H7 (cell line): ENCODE measurements at places on chromosomes 16 and 17.

DNA sequence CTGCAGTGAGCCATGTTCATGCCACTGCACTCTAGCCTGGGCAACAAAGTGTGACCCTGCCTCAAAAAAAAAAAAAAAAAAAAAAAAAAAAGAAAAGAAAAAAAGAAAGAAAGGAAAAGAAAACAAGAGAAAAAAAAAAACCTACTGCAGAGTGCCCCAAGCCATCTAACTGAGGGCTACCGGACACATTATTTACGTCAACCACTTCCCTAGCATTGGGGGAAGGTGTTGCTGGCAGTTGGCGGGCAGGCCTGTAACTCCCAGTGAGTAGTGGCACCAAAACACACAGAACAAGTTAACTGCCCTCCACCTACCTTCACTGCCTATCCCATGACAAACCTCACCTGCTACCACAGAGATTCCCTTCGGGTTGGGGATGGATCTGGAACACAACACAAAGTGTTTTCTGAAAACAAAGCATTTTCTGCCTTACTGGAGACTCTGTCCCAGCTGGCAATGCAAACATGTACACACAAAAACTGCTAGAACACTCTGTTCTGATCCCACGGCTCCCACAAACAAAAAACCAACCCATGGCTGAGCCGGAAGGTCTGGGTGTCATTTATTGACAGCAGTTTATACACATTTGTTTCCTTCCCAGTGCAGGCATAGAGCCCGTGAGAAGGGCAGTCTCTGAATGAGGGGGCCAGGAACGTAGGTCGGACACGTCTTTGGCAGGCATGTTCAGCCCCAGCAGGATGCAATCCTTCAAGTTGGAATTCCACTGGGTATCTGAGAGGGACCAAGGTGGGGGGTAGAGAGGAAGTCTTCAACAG, 11.0 kb downstream of the PHB1 start:
- no peak for DNase-seq

GRCh38 chr17:29838961-29839360, 91.1 kb downstream of the SSH2 start:
- DNase-seq = peak; percentile 60

DNA sequence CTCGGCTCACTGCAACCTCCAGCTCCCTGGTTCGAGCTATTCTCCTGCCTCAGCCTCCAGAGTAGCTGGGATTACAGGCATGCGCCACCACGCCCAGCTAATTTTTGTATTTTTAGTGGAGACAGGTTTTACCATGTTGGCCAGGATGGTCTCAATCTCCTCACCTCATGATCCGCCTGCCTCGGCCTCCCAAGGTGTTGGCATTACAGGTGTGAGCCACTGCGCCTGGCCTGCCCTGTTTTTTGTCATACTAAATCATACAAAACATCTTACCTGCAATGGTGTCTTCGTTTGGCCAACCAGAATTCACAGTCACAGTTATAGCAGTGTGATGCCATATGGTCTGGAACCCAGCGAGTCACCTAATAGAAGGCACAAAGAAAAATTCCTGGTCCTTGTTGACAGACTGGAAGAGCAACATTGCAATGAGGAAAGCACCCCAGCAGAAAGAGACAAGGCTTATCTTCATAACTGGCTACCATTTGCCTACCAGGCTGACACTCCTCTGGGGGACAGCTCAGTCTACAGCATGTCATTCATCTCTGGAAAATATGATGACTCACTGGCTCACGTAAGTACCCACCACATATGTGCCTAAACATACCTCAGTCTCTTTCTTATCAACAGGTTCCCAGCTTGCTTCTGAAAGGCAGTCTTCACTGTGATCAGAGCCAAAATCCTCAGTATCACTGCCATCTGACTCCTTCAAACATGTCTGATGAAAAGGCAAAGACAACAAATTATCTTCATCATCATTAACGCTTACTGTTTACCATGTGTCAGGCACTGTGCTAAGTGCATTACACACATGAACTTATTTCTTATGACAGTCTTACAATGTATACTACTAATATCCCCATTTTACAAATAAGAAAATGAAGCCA, 4.3 kb upstream of the HSF5 start:
- DNase-seq = no peak

- peak; percentile 97 for DNase-seq
Observed at GRCh38 chr17:40026816-40027613, 11.8 kb downstream of the CSF3 start.

GRCh38 chr17:48484850-48485249, 46.0 kb downstream of the HOXB1 start:
- no peak for DNase-seq

- DNase-seq = peak; percentile 94
Observed at GRCh38 chr17:78497115-78497540, 80.1 kb downstream of the DNAH17 start.

DNA sequence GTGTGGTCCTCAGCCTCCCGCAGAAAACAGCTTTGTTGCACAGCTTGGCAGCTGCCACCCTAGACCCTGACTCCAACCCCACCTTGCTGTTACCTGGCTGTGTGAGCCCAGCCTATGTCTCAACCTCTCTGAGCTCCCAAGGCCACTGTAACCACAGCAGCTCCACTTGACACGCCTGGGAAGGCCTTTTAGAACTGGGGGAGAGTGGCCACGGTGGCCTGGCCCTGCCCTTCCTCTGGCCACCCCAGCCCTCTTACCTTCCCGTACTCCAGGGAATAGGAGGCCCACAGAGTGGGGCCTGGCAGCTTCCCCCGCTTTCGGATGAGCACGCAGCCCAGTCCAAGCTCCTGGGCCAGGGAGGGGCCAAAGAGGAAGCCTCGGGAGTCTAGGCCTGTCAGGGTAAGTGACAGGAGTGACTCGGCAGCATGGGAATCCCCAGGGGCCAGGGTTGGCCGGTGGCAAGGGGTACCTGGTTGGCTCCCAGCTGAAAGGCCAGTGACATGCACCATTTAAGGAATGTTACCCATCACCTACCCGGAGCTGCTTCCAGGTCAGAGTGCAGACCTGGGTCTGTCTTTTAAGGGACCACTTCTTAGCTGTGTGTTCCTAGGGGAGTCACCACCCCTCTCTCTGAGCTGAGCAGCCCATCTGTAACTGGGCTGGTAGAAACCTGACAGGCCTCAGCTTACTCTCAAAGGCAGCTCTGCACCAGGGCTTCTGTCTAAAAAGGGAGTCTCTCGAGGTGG, 1.4 kb downstream of the APRT start:
- no peak for DNase-seq

GRCh38 chr16:27318392-27319256, 4.8 kb downstream of the IL4R start:
- DNase-seq = no peak

DNA sequence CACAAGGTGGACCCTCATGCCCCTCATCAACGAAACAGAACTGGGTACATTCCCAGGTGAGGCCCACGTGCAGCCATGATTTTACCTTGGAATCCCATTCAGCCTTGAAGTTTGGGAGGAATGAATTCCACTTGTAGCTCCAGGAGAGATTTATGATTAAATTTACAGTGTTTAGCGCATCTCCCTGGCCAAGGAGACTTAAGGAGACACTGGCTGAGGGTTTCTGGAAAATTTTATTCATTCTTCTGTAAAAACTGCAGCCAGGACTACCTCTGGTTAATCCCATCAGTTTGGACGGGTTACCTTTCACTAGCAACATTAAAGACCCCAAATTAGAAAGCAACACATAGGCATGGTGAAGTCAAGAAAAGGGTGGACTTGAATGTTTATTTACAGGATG, 87.2 kb upstream of the SMURF2 start:
- no peak for DNase-seq

DNA sequence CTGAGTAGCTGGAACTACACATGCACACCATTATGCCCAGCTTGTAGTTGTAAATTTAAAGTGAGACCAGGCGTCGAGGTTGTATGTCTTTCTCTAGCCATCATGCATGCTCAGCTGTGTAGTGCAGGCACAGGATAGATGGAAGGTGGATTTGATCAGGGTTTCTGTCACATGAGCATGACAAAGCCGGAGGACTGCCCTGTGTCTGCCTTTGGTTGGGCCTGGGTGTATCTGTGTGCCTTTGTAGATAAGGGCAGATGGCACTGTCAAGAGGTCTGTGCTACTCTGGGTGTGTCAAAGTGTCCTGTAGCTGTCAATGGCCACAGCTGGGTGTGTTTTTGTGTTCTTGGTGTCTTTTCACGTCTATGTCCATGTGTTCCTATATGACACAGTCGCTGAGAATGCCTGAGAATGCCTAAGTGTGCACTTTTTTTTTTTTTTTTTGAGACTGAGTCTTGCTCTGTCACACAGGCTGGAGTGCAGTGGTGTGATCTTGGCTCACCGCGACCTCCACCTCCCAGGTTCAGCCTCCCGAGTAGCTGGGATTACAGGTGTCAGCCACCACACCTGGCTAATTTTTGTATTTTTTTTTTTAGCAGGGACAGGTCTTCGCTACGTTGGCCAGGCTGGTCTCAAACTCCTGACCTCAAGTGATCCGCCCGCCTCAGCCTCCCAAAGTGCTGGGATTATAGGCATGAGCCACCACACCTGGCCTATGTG, 4.1 kb upstream of the NAGS start:
- no peak for DNase-seq

DNA sequence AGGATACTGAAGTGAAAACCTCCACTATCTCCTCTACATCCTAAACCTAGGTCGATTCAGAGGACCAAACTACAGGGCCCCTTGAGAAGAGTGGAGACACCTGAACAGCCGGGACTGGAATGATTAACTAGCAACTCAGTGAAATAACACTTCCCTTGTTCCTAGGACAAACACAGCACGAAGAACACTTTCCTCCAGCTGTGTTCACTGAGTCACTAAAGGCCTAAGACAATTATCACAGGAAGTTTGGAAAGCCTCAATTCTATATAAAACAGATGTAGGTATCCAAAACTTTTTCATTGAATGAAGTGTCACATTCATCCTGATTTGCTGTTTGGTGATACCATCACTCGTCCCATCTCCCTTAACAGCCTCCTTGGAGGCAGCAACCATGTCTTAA, 15.5 kb upstream of the CUEDC1 start:
- no peak for DNase-seq

- peak; percentile 49 for DNase-seq
Observed at GRCh38 chr17:7888184-7888920, at the start of gene CHD3. CHD3 (plus strand) TSS chr17:7888789; CDS start chr17:7889001, 212 bp downstream.

- DNase-seq = peak; percentile 79
Observed at GRCh38 chr16:2854700-2855309, 3.2 kb downstream of the PRSS22 start.

DNA sequence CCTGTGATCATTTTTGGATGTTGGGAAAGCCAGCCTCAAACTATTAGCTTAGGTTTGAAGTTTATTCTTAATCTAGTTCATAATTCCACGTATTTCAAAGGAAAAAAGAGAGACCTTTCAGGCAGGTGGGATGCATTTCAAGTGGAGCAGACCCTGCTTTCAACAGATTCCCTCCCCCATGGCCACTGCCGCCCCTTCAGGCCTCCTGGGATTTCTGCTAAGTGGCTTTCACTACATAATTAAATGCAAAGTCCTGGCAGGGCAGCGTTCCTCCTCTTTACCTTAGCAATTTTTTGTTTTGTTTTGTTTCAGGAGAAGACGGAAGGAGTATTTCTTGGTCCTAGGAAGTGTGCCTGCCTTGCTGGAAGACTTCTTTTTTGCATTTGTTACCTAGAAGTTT, 36.6 kb downstream of the MAF start:
- DNase-seq = no peak

DNA sequence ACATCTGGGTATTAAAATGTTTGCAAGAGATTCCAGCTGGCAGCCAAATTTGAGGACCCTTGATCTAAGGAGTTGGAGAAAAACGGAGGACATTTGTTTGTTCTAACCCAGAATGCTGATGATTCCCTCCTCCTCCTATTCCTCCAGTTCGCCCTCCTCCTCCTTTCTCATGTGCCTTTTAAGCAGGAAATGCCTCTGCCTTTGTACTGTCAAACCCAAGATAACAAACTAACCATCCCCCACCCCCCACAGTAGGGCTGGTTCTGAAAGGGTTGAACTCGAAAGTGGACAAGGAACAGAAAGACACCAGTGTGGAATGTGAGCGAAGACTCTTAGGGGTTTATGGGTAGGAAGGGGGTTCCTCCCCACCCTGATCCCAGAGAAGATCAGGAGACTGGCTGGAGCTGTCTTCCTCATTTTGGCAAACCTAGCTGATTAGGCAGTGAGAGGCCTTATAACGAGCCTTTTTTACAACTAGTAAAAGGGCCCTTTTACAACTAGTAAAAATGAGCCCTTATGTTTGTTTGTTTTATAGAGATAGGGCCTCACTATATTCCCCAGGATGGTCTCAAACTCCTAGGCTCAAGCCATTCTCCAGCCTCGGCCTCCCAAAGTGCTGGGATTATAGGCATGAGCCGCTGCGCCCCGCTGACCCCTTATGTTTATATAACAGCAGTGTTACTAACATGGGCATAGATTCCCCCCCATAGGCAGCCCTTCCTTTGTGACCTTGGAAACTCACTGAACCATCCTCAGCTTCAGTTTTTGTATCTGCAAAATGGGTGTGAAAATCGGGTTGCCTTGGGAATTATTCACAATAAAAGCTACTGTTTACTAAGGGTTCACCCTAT, 975 bp downstream of the CHD9 start:
- peak; percentile 65 for DNase-seq

GRCh38 chr17:27559506-27560481, 71.2 kb upstream of the LGALS9 start:
- DNase-seq = peak; percentile 61

GRCh38 chr17:72238157-72238673, 117.4 kb downstream of the SOX9 start:
- DNase-seq = no peak

DNA sequence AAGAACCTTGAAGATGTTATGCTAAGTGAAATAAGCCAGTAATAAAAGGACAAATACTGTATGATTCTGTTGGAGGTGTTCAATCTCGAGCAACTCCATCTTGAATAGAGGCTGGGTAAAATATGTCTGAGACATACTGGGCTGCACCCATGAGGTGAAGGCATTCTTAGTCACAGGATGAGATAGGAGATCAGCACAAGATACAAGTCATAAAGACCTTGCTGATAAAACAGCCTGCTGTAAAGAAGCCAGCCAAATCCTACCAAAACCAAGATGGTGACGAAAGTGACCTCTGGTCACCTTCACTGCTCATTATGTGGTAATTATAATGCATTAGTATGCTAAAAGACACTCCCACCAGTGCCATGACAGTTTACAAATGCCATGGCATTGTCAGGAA, 98.1 kb downstream of the RGS9 start:
- no peak for DNase-seq

GRCh38 chr16:66878067-66878466, 2.2 kb upstream of the PDP2 start:
- no peak for DNase-seq

DNA sequence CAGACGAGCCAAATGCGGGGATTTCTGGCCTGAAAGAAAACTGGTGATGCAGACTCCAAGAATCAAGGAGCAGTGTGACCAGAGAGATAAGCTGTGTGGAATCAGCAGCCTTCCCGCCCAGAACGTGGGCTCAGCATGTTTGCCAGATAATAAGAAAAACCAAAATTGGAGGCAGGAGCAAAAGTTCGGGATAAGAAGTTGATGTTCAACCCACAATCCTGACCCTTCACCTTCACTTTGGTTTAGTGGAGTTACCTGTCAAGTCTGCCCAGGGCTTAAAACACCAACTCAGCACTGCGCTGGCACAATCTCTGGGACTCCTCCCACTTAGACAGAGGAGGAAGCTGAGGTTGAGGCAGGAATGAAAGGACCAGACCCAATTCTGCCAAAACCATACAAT, 3.1 kb downstream of the SLC43A2 start:
- no peak for DNase-seq
